ENCODE measurements at places on chromosomes 11 and 22.

- no peak for DNase-seq
Measured at GRCh38 chr11:45210846-45211245, 64.4 kb downstream of the PRDM11 start.

- no peak for DNase-seq
Measured at GRCh38 chr22:45511847-45512261, 9.2 kb downstream of the FBLN1 start.

DNA sequence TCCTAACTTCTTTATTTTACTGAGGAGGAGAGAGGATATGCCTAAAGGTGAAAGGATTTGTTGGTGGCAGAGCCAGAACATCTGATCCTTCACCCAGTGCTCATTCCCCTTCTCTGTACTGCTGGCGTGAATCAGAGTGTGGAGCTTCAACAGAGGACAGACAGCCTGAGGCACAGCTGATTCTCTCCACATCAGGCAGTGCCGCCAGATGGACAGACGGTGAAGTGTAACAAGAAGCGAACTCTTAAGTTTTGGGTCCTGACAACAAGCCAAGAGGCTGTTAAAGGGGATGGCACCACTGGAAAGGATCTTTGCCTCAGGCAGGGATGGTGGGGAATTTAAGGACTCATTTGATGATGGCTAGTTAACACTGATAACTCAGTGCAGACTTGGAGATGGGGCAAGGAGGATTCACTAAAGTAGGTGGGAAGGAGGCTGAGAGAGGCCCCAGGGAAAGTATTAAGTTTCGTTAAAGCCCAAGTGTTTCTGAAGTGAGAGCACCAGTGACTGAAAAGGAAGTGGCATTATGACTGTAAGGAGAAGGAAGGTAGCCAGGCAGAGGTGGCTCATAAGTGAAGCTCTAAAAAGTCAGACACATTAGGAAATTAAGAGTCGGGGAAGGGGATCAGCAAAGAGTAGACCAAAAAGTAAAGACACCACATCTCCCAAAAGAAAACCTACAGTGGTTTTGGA is 81.3 kb downstream of the CLPB start:
- DNase-seq, result no peak

GRCh38 chr11:71486320-71486719 is 33.3 kb downstream of the NADSYN1 start:
- no peak for DNase-seq

DNA sequence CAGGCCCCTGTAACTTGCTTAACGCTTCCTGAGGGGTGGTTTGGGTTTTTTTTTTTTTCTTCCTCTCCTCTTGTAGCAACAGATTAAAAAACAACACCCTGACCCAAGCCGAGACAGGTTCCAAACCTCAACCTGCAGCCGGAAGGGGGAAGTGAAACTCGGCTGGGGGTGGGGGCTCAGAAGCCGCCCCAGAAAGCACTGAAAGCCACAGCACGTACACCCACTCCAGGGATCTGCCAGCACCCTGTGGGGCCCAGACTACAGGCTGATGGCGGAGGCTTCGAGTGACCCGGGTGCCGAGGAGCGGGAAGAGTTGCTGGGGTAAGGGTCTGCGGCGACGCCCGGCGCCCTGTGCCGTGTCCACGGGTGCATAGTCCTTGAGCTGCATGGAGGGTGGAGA is at the start of gene LSP1:
Gene LSP1 (plus strand): TSS at position 208 of the 400 bp plus-strand sequence. CDS start 61 bp downstream, at position 269.
- peak; percentile 88 for DNase-seq

Measured in CD4-positive, alpha-beta T cell treated with Interferon gamma for 1 hour (primary cell).